ENCODE measurements at places on chromosomes 5 and 9. TPM values are rescaled to one million over a fixed set of nuclear protein-coding genes. Genes with fewer than 3 reads are reported as not detected.

CTNND2 gene
- not detected for polyA plus RNA-seq

RAI14 gene
- 13.2 TPM for polyA plus RNA-seq

- peak; percentile 93 for DNase-seq
Measured at GRCh38 chr9:115944166-115944948, 209.2 kb upstream of the PAPPA start.

DNA sequence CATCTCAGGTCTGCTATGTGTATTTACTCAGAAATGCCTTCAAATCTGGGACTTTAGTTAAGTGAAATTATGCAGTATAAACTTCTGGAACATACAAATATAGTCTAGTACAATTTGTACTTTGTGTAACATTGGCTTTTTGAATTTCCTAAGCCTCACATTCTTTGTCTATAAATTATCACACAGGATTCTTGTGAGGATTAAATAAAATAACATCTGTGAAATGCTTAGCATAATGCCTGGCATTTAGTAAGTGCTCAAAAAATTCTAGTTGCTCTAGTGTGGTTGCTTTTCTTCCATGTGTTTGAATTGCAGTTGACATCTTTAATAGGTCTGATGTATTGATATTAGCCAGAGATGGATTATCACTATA lies 2.6 kb downstream of the HMMR start:
- DNase-seq, result no peak

GRCh38 chr5:155017610-155018009 lies 4.1 kb downstream of the KIF4B start:
- DNase-seq, result no peak

GRCh38 chr5:31866166-31866565 lies 227.2 kb downstream of the PDZD2 start:
- DNase-seq, result no peak

DNA sequence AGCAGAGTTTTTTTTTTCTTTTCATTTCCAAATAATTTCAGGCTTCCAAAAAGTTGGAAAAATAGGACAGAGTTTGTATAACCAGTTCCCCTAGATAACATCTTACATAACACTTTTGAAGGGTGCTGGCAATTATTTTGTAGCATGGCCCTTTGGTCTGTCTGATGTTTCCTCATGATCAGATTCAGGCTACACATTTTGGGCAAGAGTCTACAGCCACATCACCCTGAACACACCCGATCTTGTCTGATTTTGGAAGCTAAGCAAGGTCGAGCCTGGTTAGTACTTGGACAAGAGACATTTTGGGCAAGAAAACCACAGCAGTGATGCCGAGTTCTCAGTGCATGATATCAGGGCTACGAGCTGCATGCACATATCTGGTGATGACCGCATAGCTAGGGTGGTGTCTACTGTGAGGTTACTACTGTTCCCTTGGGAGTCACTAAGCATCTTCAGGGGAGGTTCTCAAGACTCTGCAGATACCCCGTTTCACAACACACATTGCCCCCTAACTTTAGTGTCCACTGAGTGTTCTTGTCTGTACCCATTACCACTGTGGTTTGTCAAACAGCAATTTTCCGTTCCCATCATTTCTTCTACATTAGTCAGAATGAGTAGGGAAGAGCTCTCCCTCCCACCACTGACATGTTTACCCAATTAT lies 86.2 kb downstream of the TTC39B start:
- no peak for DNase-seq

DNA sequence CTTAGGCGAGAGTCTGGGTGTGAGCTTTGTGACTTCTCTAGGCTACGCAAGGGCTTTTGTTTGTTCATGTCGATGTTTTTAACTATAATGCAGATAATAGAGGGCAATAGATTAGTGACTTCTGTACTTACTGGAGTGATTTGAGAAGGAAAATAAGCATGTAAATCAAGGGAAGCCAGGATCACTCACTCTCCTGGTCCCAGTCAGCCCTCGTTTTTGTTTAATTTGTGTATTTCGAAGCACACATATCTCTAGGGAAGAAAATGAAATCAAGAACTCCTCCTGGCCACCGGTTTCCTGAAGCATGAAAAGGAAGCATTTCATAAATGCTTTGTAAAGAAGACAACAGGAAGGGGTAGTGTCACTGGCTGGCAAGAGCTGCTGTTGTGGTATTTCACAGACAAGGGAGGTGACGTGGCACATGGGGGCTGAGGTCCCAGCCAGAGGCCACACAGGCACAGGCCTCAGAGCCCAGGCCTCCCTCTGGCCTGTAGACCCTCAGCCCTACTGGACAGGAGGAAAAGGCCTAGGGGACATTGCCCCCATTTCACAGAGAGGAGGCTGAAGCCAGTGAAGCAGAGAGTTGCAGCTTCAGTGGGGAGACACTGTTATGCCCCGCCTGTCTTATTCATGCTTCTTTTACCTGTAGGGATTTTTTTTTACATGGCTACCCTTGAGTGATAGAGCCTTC lies 34.1 kb downstream of the IRF1 start:
- no peak for DNase-seq

DNA sequence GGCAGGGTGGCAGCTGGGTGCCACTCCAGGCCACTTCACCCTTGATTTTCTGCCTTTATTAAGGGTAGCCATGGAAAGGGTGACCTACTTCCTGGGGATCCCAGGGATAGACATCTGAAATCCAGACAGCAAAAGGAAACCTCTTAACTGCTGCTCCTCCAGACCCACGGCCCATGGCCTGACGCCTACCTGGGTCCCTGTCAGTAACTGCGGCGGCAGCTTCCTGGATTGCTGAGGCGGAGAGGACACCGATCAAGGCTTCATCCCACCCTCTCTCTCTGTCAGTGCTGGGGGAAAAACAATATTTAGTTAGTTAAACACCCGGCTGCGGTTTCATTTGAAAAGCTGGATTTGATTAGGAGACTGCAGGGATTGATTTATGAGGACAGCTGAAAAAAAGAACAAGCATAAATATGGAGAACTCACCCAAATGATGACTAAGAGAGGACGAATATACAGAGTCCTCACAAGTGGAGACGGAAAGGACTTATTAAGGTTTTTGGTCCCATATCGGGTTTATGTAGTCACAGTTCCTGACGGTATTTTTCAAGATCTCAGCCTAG lies 158.7 kb upstream of the KLF4 start:
- DNase-seq, result no peak
